Foreskin fibroblast (primary cell): ENCODE measurements at places on chromosomes 2 and 18.

DNA sequence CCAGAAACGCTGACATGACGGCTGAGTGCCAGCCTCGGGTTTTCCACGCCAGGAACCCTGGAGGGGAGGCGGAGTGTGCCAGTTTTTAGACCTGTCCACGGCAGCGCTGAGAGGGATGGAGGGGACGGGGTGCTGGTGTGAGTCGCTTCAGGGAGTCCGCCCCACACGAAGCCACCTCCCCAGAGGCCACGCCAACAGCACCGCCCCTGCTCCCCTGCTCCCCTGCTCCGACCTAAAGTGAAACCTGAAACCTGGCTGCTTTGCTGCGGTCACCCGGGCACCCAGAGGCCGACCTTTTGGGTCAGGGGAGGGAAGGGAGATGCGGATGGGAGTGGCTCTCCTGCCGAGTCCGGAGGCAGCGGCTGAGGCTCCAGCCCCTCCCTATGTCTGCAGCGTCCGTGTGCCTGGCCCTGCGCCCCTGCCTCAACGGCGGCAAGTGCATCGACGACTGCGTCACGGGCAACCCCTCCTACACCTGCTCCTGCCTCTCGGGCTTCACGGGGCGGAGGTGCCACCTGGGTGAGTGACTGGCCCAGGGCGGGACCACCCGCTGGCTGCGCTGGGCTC lies 38.1 kb downstream of the SNED1 start:
- peak; percentile 40 for DNase-seq

DNA sequence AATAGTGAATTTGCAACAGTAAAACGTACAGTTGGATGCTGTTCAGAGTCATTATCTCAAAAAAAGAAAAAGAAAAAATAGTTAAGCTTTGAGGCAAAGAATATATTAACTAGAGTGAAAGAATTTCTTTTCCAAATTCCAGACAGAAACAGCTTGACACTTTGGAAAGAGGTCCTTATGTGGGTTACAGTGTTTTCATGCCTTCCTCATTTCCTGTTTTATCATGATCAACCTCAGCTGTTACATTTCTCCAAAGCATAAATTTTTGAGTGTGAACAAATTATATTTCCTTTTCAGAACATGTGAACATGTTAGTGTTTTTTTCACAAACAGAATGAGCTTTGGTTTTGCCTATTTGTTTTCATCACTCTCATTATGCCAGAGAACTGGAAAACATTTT lies 13.6 kb downstream of the FRZB start:
- no peak for DNase-seq

GRCh38 chr2:224887141-224887540 lies 155.1 kb downstream of the DOCK10 start:
- DNase-seq: peak; percentile 94

GRCh38 chr2:166042356-166042755 lies 85.5 kb downstream of the SCN1A start:
- DNase-seq: peak; percentile 37

DNA sequence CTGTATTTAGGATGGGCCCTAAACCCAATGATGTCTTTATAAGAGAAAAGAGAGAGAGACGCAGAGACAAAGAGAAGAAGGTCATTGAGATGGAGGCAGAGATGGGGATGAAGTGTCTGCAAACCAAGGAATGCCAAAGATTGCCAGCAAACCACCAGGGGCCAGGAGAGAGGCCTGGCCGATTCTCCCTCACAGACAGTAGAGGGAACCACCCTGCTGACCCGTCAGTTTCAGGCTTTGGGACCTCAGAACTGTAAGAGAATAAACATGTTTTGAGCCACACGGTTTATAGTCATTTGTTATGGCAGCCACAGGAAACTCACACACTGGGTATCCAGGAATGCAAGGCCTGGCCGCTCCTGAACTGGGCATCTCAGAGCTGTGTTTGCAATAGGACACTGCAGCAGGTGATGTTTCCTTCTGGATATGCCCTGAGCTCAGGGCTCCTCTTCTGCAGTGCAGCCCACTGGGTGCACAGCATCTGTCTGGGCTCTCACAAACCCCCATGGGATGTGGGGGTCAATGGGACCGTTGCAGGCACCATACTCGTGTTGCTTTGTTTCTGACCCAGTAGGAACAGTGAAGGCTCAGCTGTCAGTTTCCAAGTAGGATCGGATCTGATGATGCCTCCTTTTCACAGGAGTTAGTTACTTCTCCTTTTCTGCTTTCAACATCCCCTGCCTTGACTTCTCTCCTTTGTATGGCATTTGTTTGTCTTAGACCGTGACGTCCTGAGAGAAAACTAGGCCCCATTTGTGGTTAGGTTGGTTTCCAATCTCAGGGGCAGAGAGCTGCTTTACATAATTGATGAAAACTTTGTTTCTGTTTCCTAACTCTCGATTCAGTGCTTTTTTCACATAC lies 20.8 kb downstream of the PTPN18 start:
- no peak for DNase-seq

GRCh38 chr2:225196579-225196978 lies 154.3 kb upstream of the DOCK10 start:
- DNase-seq: no peak

DNA sequence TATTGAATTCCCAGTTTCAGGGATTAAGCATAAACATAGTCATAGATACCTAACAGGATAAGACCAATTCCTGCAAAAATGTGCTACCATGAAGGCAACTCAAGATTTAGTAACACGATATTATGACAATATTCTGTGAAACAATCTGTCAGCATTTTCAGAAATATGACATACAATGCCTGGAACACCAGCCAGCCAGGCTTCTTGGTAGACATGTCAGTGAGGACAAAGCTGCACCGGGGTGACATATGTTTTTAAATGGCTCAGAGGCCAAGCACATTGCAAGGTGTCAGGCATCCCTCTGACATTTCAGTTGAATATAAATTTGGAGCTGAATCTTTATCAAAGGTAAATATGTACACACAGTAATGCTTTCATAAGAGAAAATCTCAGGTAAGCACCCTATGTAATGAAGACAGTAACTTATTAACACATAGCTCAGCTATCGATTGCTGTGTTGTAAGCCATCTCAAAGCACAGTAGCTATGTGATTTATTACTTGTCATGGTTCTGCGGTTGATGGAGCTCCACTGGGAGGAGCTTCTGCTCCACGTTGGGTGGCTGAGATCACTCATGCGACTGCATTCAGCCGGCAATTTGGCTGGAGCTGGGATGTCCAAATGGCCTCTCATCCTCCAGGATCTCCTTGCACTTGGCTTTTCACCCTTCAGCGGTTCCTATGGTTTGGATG lies 31.9 kb upstream of the EML6 start:
- DNase-seq: no peak

DNA sequence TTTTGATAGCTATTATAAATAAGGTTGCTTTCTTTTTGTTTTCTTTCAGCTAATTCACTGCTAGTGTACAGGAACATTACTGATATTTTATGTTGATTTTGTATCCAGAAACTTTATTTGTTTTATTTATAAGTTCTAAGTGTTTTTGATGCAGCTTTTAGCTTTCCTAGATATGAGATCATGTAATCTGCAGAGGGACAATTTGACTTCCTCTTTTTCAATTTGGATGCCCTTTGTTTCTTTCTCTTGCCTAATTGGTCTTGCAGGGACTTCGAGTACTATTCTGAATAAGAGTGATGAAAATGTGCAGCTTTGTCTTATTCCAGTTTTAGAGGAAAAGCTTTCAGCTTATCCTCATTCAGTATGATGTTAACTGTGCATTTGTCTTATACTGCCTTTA lies 643.4 kb upstream of the CDH2 start:
- no peak for DNase-seq

GRCh38 chr2:51003345-51004192 lies 28.4 kb downstream of the NRXN1 start:
- DNase-seq: no peak

DNA sequence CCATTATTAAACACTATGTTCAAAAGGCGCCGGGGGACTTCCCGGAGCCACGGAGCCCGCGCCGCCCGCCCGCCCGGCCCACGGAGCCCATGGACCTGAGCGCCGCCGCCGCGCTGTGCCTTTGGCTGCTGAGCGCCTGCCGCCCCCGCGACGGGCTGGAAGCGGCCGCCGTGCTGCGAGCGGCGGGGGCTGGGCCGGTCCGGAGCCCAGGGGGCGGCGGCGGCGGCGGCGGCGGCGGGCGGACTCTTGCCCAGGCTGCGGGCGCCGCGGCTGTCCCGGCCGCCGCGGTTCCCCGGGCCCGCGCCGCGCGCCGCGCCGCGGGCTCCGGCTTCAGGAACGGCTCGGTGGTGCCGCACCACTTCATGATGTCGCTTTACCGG lies 197 bp downstream of the GDF7 start:
- peak; percentile 41 for DNase-seq
